Glutamatergic neuron (in vitro differentiated cells): ENCODE measurements at places on chromosomes 7 and 10.

GRCh38 chr7:79837915-79838314 is 296.7 kb upstream of the GNAI1 start:
- no peak for DNase-seq

DNA sequence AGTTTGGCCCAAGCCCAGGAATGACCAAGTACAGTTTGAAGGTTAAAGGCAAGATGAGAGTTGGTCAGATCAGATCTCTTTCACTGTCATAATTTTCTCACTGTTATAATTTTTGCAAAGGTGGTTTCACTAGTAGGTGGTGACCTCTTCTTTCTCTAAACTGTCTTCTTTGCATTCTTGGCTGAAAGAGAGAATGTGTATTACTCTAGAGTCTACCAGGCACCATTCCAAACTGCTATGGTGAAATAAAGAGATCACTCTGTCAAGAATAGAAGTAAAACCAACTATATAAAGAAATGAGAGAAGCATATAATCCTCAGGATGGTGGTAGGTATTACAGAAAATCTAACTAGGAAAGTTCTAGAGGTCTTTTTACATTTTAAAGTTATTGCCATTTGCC is 72.7 kb downstream of the DYNC1I1 start:
- no peak for DNase-seq

GRCh38 chr10:61721431-61721830 is 58.7 kb downstream of the CABCOCO1 start:
- DNase-seq, result no peak

DNA sequence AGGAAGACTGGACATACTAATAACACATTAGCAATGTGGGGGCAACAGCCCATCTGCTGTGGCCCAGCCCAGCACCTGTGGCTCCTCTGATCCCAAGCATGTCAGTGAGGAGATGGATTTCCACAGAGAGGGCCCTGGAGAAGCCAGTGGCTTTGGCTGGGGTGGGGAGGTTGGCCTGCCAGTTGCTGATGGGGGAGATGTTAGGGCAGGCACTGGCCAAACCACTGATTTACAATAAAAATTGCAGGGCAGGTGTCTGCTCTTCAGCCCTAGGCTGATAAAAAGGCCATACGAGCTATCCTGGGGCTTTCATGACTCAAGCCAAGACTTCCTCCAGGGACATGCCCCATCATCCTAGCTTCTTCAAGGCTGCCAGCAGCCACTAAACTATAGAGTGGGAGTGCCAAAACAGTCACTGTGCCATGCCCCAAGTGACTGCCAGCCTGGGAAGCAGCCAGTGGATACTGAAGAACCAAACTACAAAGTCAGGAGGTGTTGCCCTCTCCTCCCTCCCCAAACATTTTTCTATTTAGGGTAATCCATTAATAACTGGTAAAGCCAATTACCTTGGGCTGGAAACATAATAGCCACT is 37.8 kb downstream of the DPCD start:
- no peak for DNase-seq

GRCh38 chr10:79585870-79586527 is 24.7 kb upstream of the SFTPA1 start:
- no peak for DNase-seq

DNA sequence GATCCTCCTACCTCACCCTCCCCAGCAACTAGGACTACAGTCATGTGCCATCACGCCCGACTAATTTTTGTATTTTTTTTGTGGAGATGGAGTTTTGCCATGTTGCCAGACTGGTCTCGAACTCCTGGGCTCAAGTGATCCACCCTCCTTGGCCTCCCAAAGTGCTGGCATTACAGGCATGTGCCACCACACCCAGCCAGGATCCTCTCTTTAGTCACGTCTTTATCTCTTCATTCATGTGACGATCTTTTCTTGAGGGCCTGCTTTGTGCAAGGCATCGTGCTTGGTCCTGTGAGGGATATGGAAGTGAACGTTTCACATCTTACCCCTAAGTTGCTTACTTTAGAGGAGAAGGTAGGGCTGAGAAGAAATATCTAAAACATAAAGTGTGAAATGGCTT is 21.6 kb downstream of the WBP1L start:
- DNase-seq, result no peak

- no peak for DNase-seq
These were observed 85.4 kb downstream of the PTPRN2 start for GRCh38 chr7:158502068-158502750.

GRCh38 chr7:133139350-133139749 is 57.5 kb upstream of the CHCHD3 start:
- peak; percentile 25 for DNase-seq

GRCh38 chr10:88687853-88688467 is 18.1 kb upstream of the LIPK start:
- DNase-seq, result no peak

GRCh38 chr7:37141742-37142141 is 306.9 kb downstream of the ELMO1 start:
- DNase-seq, result no peak

DNA sequence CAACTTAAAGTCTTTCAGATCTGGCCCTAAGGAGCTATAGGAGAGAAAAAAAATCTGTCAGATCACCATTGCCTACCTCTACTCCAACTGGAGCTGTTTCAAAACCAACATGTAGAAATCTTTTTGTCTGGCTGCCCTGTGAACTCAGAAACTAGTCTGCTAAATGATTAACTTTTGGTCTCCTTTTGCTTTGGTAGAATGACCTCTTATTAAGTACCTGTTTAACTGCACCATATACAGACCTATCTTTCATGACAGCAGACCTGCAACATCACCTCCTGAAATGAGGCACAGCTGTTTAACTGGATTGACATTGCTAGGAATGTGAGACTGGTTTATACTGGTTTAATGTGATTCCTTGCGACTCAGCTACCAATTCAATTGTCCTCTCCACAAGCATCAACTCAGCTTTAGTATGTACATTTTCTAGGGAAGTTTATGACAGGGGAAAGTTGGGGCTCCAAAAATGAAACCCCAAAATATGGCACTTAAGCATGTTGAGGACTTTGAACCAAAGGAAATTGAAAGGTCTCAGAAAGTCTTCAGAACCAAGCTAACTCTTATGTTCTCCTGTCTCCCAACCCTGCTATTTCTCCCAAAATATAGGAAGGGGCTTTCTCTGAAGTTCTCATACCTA is 1.8 kb downstream of the CYP3A43 start:
- no peak for DNase-seq

DNA sequence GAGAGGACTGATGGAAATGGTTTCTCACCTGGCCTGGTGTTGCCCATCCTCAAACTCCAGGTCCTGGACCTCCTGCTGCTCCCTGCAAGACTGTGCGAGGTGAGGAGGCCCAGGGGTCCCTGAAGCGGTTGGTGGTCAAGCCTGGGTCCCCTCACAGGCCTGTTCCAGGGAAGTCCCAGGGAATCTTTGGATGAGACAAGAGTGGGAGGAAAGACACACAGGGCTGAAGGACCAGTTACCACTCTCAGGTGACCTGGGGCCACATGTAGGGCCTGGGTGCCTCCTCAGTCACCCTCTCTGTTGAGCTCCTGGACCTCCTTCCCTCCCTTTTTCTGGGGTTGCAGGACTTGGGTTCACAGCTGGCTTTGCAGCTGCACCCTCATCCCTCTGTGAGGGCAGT is 42.6 kb upstream of the CXCL12 start:
- no peak for DNase-seq

DNA sequence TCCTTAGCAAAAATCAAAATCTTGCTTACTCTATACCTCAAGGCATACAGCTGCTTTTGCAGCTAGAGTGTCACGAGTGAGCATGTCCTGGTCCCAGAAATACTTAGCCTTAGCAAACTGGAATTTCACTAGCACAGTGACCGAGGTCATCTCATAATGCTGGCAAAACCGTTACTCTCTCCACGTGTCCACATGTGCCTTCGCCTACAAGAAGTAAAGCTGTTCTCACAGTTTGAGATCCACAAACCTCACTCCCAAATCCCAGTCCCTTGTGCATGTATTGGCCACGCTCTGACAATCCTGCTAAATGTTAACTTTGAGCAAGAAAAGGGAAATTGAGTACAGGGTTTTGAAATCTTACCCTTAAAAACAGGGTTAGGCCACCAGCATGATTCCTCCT is 111.0 kb upstream of the PLXDC2 start:
- no peak for DNase-seq

- DNase-seq, result peak; percentile 58
These were observed 83.3 kb upstream of the DNAJC1 start for GRCh38 chr10:22086730-22087401.

DNA sequence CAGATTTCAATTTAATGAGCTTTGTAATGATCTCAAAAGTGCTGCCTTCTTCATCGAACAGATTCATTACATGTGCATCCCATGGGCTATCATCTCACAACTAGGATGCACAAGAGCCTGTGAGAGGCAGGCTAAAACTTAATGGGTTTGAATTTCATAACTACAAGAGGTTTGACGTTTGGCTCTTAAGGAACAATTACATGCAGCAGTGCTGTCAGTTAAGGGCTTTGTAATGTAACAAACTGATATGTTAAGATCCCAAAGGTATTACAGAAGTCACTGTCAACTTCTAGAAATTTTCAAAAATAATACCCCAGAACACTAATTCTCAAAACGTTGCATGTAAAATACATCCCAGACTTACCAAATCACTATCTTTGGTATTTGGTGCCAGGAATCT is 33.2 kb downstream of the KIF20B start:
- DNase-seq, result no peak

DNA sequence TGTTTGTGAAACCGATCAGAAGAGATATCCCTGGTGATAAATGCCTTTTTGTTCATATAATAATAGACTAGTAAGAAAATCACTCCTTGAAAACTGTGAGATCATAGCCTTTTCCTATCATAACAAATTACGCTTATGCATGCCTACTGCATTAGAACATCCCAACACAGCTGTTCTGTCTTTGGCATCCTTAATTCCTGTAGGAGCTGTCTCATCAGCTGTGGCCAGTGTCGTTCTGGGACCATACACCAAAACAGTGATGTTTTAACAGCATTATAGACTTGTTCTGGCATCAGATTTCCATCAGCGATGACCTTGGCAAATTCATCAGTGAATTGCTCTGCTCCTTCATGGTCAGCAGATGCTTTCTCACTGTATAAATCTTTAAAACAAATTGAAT is 423.6 kb upstream of the LRGUK start:
- DNase-seq, result no peak
